ENCODE measurements at places on chromosomes 7 and 10.

DNA sequence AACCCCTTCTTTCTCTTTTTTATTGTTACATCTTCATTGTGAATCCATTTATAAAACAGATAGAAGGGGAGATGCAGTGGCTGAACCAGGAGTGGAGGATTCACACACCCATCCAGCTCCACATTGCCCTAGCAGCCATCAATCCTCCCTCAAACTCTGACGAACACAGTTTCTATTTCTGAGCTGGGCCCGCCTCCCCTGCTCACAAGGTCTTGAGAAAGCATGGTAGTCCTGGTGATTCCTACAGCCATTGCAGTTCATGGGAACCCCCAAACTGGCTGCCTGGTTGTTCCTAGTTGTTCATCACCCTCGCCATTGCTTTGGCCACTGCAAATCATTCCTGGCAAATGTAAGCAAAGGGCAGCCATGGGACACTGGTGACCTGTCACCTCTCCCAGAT lies 258.5 kb upstream of the AOAH start:
- DNase-seq, result no peak

- DNase-seq, result no peak
Observed at GRCh38 chr7:45643630-45644029, 69.5 kb downstream of the ADCY1 start.

GRCh38 chr7:104973909-104974415 lies 40.0 kb upstream of the KMT2E start:
- DNase-seq, result no peak

GRCh38 chr10:113179265-113179664 lies 229.2 kb downstream of the TCF7L2 start:
- no peak for DNase-seq

DNA sequence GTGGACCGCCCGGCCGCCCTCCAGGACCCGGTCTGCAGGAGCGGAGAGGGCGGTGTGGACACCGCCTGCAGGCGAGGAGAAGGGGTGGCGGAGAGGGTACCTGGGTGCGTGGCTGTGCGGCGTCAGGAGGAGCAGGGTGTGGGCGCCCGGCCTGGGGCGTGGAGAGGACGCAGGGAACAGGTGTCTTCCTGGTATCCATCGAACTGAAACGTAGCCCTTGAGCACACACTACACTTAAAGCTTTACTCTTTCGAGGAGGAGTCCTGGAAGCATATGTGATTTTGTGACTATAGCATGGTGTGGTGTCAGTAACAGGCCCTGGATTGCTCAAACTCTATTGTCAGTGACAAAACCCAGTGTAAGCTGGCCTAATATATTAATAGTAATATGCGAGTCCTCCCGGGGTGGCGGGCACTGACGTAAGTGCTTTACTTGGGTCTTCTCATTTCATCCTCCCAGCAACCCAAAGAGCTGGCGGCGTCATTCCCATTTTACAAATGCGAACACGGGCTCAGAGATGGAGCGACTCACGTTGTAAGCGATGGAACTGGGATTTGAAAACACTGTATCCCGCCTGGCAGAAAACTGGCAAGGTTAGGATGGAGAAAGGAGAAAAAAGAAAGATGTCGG lies 508 bp upstream of the TECPR1 start:
- no peak for DNase-seq

DNA sequence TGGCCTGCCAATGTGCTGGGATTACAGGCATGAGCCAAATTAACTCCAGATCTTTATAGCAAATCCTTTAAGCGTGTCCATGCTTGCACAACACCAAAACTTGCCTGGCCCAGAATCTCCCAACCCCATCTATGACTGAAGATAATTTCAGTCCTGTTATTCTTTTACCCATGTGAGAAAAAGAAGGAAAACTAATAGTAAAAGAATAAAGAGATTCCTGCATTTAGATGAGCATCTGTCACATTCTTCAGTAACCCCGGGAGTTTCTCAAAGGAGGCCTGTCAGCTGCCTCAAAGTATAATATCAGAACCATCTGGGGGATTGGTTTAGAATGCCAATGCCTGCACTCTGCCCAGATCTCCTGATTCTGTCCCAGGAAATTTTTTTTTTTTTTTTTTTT lies 158.1 kb upstream of the KMT2E start:
- DNase-seq, result no peak

- DNase-seq, result no peak
Observed at GRCh38 chr7:90945104-90945787, 319.0 kb upstream of the FZD1 start.

DNA sequence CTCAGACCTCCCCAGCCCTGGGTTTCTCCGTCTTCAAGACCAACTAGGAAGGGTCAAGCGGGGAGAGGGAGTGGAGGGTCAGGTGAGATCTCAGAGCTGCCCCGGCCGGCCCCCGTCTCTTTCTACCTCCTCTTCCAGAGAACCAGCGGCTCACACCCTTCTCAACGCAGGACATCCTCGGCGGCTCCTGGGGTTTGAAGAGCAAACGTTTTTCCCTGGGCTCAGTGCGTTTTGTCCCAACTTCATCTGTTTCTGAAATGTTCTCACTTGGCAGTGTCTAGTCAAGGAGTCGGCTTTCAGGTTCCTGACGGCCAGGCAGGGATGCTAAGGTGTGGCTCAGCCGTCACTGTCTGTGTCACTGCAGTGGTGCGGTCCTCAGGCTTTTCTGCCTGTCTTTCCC lies 416.4 kb upstream of the FOXK1 start:
- DNase-seq, result no peak

Measured in activated CD4-positive, alpha-beta T cell treated with anti-CD3 and anti-CD28 coated beads, Interleukin-2, amount 50 U/mL, for 16 hours (primary cell).